ENCODE measurements at places on chromosomes 6 and 20. TPM values are rescaled to one million over a fixed set of nuclear protein-coding genes. Genes with fewer than 3 reads are reported as not detected.

GRCh38 chr20:53847837-53848170 is 222.6 kb downstream of the BCAS1 start:
- DNase-seq: no peak

- DNase-seq: no peak
These were observed 26.2 kb downstream of the CTCFL start for GRCh38 chr20:57498425-57499400.

GRCh38 chr6:72661411-72661810 is 39.5 kb downstream of the KCNQ5 start:
- no peak for DNase-seq

Gene LY6G6D
- not detected for total RNA-seq

DNA sequence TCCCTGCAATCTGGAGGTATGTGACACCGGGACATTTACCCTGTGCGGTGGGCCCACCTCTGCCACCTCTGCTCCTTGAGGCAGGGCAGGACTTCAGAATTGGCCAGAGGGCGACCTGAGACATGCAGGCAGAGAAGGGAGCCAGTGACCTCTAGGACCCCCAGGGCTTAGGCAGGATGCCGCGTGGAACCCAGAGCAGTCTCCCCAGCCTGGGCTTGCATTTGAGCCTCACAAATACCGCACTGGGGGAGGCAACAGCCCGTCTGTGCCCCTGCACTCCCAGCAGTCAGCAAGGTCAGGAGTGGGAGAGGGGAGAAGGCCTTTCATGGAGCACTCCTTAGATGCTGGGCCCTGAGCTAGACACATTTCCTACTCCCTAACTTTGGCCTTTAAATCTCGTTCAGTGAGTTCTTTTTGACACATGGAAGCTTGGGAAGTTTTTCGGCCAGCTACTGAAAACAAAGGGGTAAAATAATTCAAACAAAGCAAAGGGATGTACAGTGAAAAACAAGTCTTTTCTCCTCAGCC is 41.7 kb downstream of the C20orf203 start:
- DNase-seq: peak; percentile 52
